ENCODE measurements at places on chromosomes 16 and 17.

DNA sequence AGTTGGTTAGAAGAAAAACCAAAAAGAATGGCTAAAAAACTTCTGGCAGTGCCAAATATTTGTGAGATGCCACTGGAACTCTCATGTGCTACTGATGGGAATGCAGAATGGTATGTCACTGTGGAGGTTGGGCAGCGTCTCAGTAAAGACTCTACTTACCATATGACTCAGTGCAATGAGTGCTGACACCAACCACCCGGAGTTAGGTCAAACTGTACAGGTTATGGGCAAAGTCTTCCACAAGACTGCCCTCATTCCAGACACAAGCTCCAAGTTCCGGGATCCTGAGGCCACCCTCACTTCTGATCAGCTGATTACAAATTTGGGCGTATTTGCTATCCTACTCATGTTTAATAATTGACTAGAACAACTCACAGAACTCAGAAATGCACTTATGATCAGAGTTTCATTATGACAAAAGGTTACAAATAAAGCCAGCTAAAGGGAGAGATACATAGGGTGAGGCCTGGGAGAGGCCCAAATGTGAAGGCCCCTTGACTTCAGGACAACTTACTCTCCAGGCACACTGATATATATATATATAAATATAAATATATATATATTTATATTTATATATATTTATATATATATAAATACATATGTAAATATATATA lies 114.9 kb downstream of the TRIM37 start:
- H3K4me1 ChIP-seq: no peaks in the 10 kb centered on the region
- peaks cover 14% of the 10 kb centered on the region for H3K36me3 ChIP-seq
- H3K27ac ChIP-seq: no peak overlapping the region

DNA sequence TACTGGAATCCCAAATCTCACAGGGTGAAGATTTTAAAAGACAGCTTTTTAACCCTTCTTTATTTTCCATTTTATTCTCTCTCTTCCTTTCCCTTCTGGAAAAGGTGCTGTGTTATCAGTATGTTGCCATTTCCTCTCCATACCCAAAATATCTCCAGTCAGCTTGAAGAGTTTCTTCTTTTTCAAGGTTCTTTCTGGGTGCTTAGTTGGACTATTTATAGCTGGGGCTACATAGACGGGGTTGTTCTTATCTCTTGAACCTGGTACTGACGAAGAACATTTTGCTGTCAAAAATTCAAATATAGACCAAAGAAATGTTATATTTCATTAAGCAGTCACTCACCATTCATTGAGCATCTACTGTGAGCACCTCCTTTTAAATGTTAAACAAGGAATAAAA lies 48.6 kb downstream of the IST1 start:
- no peak for DNase-seq
- no peak overlapping the region for H3K27ac ChIP-seq
- no peaks in the 10 kb centered on the region for H3K4me1 ChIP-seq
- no peaks in the 10 kb centered on the region for H3K36me3 ChIP-seq
- peaks cover 8% of the 10 kb centered on the region for H3K27me3 ChIP-seq
- H3K4me3 ChIP-seq: no peak overlapping the region

DNA sequence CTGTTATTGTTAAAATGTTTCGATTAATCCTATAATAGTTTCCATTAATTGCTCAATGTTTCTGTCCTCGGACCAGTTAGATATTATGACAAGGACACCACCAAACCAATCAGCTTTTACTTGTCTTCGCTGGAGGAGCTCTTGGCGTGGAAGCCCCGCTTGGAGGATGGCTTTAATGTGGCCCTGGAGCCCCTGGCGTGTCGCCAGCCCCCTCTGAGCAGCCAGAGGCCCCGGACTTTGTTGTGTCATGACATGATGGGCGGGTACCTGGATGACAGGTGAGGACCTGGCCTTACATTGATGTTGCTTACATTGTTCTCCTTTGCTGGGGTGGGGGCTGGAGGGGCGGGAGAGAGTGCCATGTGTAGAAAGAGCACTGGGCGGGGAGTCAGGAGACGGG lies 3.0 kb downstream of the ENGASE start:
- H3K4me1 ChIP-seq: peaks cover 20% of the 10 kb centered on the region
- DNase-seq: no peak
- H3K27me3 ChIP-seq: no peaks in the 10 kb centered on the region
- H3K4me3 ChIP-seq: no peak overlapping the region
- peaks cover 50% of the 10 kb centered on the region for H3K36me3 ChIP-seq
- H3K27ac ChIP-seq: no peak overlapping the region

DNA sequence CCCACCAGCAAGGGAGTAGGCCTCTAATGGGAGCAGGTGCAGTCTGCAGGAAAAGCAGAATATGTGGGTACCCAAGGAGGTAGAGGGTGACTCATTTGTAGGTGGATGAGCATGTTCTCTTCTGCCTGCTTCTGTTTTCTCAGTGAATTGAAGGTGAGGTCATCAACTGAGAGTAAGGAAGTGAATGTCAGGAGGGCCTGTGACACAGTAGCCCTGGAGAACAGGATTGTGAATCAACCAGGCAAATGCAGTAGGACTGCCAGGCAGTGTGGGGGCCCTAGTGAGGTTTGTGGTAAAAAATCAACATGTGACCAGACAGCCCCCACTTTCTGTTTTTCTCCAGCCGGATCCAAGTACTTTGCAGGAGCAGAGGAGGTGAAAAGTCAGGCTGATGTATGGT lies 150.5 kb upstream of the SOX9 start:
- no peak for DNase-seq
- no peak overlapping the region for H3K4me3 ChIP-seq
- H3K36me3 ChIP-seq: no peaks in the 10 kb centered on the region
- no peaks in the 10 kb centered on the region for H3K27me3 ChIP-seq
- H3K4me1 ChIP-seq: no peaks in the 10 kb centered on the region

Measured in esophagus muscularis mucosa (tissue), 4 donors.